ENCODE measurements at places on chromosomes 11 and 22. TPM values are rescaled to one million over a fixed set of nuclear protein-coding genes. Genes with fewer than 3 reads are reported as not detected.

- no peak for DNase-seq
Observed at GRCh38 chr11:2685566-2686359, 14.0 kb downstream of the KCNQ1OT1 start.

DNA sequence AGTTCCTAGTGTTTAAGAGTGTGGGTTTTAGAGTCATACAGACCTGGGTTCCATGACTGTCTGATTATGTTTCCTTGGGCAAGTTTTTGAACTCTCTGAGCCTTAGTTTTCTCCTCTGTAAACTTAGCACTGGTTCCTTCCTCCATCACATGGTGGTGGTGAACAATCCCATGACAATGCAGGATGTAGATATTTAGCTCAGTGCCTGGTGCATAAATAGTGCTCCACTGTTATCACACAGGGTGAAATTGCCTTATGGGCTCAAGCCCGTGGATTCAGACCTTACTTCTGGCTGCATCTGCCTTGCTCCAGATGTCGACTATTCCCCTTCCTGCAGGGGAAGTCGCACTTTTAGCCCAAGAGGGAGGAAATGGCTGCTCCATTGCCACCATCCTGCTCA lies 62.7 kb downstream of the LDLRAD3 start:
- no peak for DNase-seq

DNA sequence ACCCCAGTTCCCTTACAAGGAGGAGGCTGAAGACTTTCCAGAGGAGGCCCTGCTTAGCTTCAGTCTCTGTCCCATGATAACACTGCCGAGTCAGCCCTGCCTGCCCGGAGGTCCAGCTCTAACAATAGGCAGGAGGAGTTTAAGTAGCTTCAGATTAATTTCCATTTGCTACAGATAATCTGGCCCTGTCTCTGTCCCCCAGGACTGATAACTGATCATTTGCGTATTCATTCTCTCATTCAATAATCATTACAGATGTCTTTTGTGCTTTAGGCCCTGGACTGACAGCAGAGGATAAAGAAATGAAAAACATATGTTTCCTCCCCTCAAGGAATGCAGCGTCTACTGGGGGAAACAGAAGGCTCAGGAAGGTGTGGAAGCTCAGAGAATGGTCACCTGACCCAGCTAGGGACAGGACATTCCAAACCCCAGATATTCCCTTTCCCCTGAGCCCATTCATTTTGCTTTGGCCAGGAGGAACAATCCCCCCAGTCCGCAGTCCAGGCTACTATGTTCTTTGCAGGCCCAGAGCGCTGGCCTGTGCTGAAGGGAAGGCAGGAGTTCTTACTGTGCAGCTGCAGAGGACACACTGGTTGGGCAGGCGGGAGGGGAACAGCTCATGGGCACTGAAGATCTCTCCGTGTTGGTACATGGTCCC lies 20.8 kb downstream of the CHRDL2 start:
- no peak for DNase-seq

- no peak for DNase-seq
Observed at GRCh38 chr11:73173755-73174494, 31.8 kb upstream of the FCHSD2 start.

GRCh38 chr11:7524462-7525235 lies 10.8 kb downstream of the PPFIBP2 start:
- no peak for DNase-seq

RAB38 gene
- total RNA-seq = 0.59 TPM

DNA sequence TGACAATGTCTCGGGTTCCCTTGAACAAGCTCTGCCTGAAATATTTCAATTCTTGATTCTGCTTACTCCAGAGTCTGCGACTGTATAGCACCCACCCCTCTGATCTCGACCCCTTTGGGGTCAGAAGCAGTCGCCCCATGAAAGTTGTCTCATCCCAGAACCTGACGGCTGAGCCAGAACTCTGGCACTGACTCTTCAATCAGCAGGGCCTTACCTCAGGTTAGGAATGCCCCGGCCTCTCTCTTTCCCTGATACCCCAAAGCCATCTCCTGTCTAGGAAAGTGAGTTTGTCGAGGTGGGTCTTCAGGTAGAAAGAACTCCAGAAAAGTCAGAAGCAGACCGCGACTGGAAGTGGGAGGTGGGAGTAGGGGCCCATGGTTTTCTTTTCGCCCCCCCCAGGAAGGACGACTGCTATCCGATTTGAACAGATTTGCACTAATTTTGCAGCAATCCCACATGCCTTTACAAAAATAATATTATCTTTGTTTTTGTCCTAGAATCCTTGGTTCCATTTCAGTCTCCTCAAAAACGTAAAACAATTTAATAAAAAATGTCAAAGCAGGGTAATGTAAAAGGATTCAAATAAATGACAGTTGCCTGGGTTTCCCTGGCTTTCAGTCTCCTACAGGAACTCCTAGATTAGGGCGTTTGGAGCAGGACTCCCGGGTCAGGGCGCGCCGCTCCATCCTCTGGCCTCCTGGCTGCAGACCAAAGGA lies 898 bp upstream of the ROBO3 start:
- no peak for DNase-seq

- DNase-seq = no peak
Observed at GRCh38 chr22:46547883-46548244, 10.4 kb upstream of the CELSR1 start.

DNA sequence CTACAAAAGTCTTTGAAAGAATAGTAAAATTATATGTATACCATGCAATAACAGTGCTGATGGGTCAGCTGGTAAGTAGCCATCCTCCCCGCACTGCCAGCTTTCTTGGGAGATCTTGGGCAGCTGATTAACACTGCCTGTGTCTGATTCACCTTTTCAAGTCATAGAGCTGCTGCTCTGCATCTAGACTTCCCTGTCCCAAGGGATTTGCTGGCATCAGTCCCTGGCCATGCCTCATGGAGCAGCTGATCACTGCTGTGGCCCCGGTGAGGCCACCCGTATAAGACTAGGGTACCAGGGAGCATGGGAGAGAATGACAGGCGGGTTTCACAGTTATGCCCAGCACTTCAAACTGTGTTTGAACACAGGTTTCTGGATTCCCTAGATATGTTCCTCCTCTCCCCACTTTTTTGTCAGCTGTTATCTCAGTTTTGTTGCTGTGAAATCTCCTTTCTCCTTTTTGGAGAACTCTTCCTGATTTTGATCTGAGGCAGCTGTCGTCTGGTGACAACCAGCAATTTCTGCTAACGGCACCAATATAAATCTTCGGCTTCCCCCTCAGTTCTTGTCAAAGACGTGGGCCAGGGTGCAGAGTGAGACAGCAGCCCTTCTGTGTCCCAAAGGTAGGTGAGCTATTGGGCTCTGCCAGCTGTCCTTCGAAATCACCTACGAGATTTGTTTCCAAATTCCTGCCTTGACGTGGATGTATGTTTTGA lies 438.9 kb downstream of the NTM start:
- no peak for DNase-seq

DNA sequence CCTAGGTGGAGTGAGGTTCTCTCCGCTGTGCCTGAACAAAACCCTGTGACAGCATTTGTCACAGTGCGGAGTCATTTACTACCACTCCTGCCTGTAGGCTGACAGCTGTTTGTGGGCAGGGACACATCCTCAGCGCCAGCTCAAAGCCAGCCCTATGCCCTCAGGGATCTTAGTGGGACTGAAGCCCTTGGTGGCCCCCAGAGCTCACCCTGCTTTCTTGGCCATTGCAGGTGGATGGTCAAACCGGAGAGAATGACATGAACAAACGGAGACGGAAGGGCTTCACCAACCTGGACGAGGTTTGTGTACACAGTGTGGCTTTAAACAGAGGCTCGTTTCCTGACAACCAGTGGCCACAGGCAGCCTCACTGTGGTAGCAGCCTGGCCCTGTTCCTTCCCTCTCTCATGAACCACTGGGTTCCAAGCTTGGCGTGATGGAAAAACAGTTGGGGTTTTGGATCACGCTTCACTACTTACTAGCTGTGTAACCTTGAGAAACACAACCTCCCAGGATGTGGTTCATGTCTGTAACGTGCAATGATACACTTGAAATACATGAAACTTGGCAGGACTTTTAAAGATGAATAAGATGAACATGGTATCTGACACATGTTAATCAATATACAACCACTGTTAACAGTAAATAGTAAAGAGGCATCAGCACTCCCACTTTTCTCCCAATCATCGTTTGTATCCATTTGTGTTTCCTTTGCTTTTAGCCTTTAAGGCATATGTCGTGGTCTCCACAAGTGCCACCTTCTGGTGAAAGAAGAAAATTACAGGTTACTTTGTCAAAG lies 125.8 kb downstream of the MICAL2 start:
- DNase-seq = no peak

DNA sequence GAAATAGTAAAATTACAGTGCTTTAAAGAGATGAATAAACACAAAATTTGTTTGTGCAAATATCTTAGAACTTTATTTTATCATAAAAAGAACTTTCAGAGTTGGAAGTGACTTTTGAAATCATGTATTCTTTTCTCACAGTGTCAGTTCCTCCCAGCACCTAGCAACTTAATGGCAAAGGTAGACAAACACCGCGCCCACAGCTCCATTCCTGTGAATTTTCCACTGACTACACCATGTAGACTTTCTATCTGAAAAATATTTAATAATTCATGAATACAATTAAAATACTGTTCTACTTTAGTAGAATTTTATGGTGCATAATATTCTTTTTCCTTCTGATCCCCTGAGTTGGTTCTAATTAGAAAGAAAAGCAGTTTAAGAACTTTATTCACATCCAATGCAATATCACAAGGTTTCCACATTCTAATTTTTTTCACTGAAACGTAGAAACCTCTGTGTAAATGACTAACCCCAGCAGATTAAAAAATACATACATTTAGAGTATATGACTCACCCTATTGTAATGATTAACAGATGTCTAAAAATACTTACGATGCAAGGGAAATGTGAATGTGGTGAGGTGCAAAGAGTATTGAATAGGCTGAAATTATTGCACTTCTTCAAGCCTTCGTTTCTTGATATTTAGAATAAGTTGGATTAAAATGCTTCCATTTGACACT lies 218.2 kb upstream of the CCDC179 start:
- no peak for DNase-seq

MSANTD4 gene
- 6.8 TPM for total RNA-seq

- DNase-seq = no peak
Observed at GRCh38 chr22:46968359-46968740, 205.9 kb downstream of the TBC1D22A start.

GRCh38 chr11:33344611-33345010 lies 87.4 kb downstream of the HIPK3 start:
- no peak for DNase-seq
